H1 (cell line): ENCODE measurements at places on chromosomes 3 and 15. TPM values are rescaled to one million over a fixed set of nuclear protein-coding genes. Genes with fewer than 3 reads are reported as not detected.
A peak's percentile ranks its signal among the peaks of the same experiment; 100 is the strongest.

- no peak for DNase-seq
These were observed 26.8 kb upstream of the SEMA4B start for GRCh38 chr15:90174140-90174875.

DNA sequence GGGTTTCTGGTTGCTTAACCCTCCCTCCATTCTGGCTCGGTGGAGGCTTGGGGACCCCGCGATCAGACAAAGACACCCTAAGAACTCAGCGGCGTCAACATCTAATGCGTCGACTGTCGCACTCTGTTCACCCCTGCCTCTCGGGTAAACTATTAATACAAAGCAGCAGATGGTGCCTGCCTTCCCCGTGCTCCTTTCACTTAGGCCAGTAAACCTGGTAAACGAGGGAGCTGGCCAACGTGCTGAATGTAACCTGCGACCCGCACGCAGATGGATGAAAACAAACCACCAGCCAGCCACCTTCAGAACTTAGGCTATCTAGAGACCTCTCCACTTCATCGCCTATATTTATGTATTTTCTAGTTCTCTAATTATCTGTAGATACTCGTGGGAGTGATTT lies 848 bp upstream of the CADPS start:
- DNase-seq: peak; percentile 87

DNA sequence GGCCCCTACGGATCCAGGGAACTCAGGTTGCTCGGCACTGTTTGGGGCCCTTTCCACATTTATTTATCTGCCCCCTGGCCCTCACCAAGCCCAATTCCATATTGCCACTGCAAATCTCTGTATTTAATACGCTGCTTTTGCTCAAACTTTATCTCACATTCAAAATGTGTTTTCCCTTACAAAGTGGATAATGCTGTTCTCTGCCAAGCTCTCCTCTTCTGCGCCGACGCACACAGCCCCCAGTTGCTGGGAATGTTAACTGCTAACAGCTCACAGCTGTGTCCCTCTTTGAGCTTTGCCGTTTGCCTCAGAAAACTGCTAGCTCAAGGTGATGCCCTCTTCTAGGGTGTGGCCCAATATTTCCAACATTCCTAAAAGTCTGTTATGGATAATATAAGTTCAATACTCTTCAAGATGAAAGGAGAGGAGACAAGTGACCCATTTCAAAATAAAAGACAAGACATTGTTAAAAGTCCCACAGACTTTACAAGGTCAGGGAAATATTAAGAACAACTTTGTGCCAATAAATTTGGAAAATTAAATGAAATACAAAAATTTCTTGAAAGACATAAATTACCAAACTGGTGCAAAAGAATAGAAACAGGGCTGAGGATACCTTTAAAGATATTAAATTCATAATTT lies 12.6 kb upstream of the FBN1 start:
- DNase-seq: no peak

DNA sequence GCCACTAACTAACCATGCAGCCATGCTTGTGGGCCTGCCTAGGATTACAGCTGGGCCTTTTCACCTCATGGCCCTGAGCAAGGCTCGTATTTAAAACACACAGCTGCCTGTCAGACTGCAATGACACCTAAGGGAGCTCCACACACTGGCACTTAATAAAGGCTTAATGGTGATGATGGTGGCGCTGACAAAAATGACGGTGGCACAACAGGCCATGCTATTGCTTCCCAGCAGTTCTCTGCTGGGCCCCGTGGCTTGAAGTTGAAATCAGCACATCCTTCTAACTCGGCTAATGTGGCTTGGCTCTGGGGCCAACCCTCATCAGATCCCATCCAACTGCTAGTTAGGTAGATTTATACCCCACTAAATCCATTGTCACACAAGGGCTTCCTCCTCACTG lies 112.9 kb downstream of the FHIT start:
- DNase-seq: no peak

- no peak for DNase-seq
These were observed 30.3 kb upstream of the SETD2 start for GRCh38 chr3:47193871-47194859.

DNA sequence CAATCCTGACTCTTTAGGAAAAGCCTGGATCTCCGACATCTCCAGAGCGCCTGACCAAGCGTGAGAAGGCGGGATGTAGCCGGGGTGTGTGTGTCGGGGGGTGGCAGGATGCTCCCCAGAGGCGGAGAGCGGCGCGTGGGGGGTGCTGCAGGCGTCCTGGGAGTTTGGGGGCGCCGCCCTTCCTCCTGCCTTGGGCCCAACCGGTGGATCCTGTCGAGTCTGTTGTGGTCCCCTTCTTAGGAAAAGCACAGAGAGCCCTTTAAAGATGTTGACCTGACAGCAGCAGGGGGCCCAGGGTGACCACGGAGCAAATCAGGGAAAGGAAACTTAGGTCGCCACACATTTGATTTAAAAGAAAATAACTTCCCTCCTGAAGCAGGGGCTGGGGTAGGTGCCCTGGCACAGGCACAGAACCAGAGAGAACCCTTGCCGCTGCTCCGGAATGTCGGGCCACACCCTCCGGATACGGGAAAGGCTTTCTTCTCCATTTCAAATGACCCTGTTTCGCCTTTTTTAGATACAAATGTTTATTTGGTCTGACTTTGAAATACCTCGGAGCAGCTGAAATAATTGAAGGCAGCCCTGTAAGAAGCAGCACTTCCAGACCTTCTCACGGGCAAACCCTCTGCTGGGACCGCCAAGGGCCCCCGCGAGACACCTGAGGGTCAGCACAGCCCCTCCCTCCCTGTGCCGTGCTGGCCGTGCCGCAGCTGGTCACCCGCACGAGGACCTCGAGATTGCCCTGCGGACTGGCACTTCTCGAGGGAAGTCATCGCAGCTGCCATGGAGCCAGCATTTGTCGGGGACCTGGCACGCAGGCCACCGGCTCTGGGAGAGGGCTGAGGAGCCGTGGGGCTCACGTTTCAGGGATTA lies 102.9 kb upstream of the KLF13 start:
- DNase-seq: no peak

- no peak for DNase-seq
These were observed 59.5 kb upstream of the CTSH start for GRCh38 chr15:79004336-79004735.

- peak; percentile 64 for DNase-seq
These were observed 42.9 kb downstream of the IDH2 start for GRCh38 chr15:90059208-90059985.

DNA sequence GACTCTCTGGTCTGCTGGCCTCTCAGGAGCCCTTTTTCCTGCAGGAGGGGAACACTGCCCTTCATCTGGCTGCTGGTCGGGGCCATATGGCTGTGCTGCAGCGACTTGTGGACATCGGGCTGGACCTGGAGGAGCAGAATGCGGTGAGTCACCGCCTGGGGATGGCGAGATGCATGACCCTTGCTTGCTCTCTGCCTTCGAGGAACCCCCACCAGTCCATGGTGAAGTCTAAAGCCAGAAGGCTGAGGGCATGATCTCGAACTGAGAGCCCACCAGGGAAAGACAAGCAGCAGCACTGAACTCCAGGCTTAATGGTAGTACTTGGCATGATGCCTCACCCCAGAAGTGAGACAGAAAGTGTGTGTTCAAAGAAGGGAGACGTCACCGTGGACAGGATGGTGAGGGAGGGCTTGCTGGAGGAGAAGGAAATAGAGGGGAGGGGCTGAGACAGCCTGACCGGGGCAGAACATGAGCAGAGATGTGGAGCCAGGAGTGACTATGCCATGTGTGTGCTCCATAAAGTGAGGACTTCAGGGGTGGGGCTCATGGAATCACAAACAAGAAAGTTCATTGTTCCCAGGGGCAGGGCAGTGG lies 19.2 kb downstream of the ANKDD1A start:
- DNase-seq: peak; percentile 39

DNA sequence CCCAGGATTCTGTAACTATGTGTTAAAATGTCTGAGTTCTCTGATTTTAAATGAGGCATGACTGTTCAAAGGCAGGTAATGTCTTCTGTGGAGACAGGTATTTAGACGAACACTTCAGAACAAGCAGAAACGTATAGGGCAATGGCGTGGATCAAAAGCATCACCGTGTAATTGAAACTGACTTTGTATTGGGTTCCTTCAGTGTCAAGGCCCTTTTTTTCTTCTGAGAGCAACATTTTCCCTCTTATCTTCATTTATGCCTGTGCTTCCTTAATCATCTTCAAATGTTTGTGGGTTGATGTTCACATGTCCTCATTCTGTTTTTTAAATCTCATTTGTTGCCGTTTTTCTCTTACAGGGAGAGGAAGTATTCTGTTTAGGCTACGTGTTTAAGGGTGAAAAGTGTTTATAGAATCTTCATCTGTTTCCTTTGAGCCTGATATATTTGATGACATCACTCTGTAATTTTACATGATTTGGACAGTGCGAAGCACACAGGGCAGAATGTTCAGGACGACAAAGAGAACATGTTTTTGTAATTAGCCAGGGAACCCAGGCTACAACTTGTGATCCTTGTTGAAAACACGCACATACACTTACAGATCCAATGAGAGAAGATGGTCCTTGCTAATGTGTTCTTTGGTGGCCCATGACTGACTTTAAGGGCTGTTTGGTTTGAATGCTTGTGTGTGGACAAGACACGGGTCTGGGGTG lies 196.0 kb downstream of the LRTM1 start:
- DNase-seq: no peak

DNA sequence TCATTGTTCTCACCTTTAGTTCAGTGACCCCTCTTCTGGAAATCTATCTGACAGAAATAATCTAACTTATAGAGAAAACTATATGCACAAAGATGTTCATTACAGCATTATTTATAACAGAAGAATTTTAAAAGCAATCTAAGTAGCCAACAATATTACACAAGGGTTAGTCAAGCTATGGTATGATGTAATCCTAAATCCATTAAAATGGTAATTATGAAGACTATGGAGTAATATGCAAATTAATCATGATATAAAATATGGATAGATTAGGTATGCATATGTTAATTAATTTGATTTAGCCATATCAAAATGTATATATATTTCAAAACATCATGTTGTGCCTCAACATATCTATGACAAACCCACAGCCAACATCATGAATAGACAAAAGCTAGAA lies 17.7 kb upstream of the HERC1 start:
- no peak for DNase-seq

DNA sequence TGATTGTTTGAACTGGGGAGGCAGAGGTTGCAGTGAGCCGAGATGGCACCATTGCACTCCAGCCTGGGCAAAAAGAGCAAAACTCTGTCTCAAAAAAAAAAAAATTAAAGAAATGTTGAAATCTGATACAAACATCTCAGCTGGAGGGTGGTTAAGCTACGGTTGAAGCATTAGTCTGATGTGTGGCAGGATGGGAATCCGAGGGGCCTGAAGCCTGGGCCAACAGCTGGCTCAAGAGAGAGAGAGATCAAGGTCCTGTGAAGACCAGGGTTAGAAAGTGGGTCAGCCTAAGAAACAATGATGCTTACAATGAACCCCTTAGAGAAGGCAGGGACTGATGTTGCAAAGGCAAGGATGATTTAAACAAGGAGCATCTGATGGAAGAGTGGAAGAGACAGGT lies 69.8 kb downstream of the CD200R1L start:
- DNase-seq: no peak

- DNase-seq: no peak
These were observed 110.1 kb downstream of the DNAH12 start for GRCh38 chr3:57434041-57434440.

DNA sequence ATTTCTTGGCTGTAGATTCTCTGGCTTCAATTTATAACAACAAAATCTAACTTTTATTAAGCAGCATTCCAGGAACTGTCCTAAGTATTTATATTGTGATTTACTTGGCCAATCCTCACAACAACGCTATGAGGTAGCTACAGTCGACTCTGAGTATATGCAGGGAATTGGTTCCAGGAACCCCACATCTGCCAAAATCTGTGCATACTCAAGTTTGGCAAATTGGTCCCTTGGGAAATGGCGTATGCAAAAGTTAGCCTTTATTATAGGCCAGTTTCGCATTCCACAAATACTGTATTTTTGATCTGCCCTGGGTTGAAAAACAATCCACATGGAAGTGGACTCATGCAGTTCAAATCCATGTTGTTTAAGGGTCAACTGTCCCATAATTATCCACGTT lies 53.9 kb downstream of the RAP2B start:
- DNase-seq: no peak

Gene TRH
- not detected in 2 replicates for total RNA-seq

Gene LTF
- 0.80 and 0.99 TPM in 2 replicates for total RNA-seq

Gene NR1I2
- 0.28 and 0.44 TPM in 2 replicates for total RNA-seq

Gene SHISA5
- total RNA-seq: 191 and 196 TPM in 2 replicates

Gene MAP1A
- 2.4 and 3.4 TPM in 2 replicates for total RNA-seq

Gene NDN
- total RNA-seq: 27.4 and 29.4 TPM in 2 replicates
